Esophagus muscularis mucosa (tissue), 4 donors: ENCODE measurements at places on chromosomes 2 and 18. TPM values are rescaled to one million over a fixed set of nuclear protein-coding genes. Genes with fewer than 3 reads are reported as not detected.

Gene EVA1A
- total RNA-seq: 0.69 TPM

Gene GAREM2
- total RNA-seq: 3.3 TPM

Gene HOXD8
- total RNA-seq: 4.6 TPM

Gene UGT1A7
- 0.42 TPM for total RNA-seq

Gene RBM43
- total RNA-seq: 3.3 TPM

Gene NIF3L1
- 21.1 TPM for total RNA-seq

Gene GPR155
- 43.2 TPM for total RNA-seq

Gene MBOAT2
- total RNA-seq: 14.1 TPM

Gene ZAP70
- total RNA-seq: 1.2 TPM

Gene LMAN2L
- total RNA-seq: 22.1 TPM

Gene PJVK
- 1.8 TPM for total RNA-seq

Gene EVX2
- total RNA-seq: 0.11 TPM

Gene RBM44
- total RNA-seq: 0.63 TPM

Gene CENPO
- 2.7 TPM for total RNA-seq

Gene AFF3
- 65.2 TPM for total RNA-seq

Gene TGOLN2
- 144 TPM for total RNA-seq

Gene LYPD1
- total RNA-seq: 0.71 TPM

Gene ANKRD29
- 14.4 TPM for total RNA-seq

Gene ATP5F1A
- total RNA-seq: 545 TPM

Gene CABYR
- 3.1 TPM for total RNA-seq

Gene DSG3
- total RNA-seq: not detected

Gene FAM237A
- total RNA-seq: not detected

Gene EGR4
- 0.17 TPM for total RNA-seq

Gene SRD5A2
- total RNA-seq: not detected

Gene DPP10
- total RNA-seq: 5.5 TPM

Gene RTKN
- 14.1 TPM for total RNA-seq

Gene DSG1
- total RNA-seq: not detected

Gene UPP2
- not detected for total RNA-seq

Gene UGT1A8
- total RNA-seq: not detected

Gene ABCA12
- total RNA-seq: not detected
